AG10803 (cell line): ENCODE measurements at places on chromosomes 3 and 15.
A peak's percentile ranks its signal among the peaks of the same experiment; 100 is the strongest.

GRCh38 chr15:78508272-78508671, 895 bp downstream of the HYKK start:
- DNase-seq = no peak

DNA sequence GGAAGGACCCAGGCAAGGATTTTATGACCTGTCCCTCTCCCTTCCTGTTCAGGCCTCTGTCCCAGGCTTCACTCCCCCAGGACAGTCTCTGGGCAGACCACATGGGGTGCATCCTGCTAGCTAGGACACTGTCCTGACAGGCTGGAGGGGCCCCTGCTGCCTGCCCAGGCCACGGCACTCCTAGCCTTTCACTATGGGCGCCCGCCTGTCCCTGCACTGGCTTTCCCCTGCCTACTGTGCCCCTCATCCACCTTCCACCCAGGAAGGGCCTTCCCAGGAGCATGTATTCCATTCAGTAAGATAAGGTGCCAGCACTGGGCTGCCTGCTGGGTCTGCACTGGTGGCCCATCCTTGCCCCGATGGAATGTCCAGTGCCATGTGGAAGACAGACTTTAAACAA, 145.3 kb downstream of the DNAJB8 start:
- no peak for DNase-seq

- DNase-seq = peak; percentile 16
Measured at GRCh38 chr3:126971891-126972351, 11.0 kb upstream of the PLXNA1 start.

DNA sequence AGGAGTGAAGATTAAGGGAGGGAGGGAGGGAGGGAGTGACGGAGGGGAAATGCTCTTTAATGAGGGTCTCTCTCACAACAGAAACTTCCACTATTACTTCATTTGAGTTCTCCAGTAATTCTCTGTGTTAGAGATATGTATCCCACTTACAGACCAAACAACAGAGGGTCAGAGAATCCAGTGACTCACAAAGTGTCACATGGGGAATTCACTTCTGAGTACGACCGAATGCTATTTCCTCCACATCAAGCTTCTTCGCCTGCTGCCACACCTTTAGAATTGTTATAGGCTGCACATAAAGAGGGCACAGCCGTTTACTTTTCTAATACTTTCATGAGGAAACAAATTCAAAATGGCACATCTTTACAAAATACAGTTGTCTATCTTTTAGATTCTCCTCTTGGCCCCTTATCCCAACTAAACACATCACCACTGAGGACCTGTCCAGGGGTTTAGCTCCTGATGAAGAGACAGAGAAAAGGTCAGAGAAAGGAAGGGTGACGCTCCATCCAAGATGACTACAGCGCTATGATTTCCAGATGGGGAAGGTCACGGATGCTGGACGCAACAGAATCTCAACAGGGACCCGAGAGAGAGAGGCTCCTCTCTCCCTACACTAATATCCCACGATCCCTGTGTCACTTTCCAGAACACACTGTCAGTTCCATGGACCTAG, 119.0 kb downstream of the XXYLT1 start:
- peak; percentile 68 for DNase-seq

- DNase-seq = no peak
Measured at GRCh38 chr3:33030802-33031201, 66.1 kb downstream of the GLB1 start.

- DNase-seq = no peak
Measured at GRCh38 chr3:191985691-191986090, 524.7 kb downstream of the PYDC2 start.

- DNase-seq = no peak
Measured at GRCh38 chr15:41568350-41569017, 9.5 kb downstream of the TYRO3 start.

GRCh38 chr3:112740835-112741234, 99.9 kb upstream of the CCDC80 start:
- no peak for DNase-seq

DNA sequence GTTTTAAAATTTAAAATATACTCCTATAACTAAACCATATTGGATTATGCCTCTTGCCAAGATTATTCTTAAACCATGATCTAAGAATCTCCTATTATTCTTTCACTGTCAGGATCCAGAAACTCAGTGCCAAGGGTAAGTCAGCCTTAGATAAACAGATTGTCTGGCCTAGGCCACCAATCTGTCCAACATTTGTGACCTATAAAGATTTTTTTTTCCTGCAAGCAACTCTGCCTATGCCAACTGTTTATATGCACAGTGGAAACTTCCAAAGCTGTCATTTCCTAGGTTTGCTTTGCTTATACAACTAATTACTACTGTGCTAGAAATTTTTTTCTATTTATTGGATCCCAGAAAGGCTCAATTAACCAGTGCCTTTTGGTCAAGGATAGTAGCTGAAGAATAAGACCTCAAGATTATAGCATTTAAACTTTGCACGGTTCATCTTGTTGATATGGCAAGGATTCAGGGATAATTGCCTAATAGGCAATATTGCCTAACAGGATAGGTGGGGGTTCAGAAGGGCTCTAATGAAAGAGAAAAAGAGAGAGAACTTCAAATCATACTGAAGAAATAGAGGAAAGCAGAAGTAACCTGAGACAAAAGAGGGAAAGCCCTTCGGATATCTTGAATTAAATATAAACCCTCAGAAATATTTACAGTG, 22.8 kb downstream of the GAP43 start:
- DNase-seq = peak; percentile 24

DNA sequence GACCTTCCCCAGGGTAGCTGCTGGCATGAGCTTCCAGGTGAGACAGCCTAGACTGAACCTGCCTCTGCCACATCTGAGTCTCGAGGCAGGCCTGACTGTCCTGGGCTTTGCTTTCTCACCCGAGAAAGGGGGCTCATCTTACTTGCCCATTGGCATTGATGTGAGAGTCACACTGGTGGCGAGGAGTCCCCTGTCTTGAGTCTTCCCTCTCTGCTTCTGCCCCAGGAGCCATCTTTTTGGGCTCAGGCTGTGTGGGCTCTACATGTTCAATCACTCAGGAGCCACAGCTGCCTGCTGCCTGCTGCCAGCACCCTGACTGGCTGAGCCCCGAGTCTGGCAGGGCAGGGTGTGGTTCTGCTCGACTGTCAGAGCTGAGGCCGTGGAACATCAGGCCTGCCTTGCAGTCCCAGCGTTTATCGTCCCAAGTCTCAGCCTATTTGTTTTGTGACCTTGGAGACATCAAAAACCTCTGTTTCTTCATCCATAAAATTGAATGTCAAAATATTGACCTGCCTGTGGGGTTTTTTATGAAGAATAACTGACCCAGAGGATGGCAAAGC, 132.5 kb downstream of the DNAJB8 start:
- no peak for DNase-seq

- peak; percentile 6 for DNase-seq
Measured at GRCh38 chr3:56423661-56424099, 44.6 kb downstream of the ERC2 start.

GRCh38 chr3:65672871-65673815, 365.6 kb downstream of the MAGI1 start:
- DNase-seq = peak; percentile 30

GRCh38 chr3:29972320-29972993, 633.9 kb upstream of the TGFBR2 start:
- peak; percentile 95 for DNase-seq

- no peak for DNase-seq
Measured at GRCh38 chr3:59978979-59979378, 929.2 kb upstream of the CFAP20DC start.

DNA sequence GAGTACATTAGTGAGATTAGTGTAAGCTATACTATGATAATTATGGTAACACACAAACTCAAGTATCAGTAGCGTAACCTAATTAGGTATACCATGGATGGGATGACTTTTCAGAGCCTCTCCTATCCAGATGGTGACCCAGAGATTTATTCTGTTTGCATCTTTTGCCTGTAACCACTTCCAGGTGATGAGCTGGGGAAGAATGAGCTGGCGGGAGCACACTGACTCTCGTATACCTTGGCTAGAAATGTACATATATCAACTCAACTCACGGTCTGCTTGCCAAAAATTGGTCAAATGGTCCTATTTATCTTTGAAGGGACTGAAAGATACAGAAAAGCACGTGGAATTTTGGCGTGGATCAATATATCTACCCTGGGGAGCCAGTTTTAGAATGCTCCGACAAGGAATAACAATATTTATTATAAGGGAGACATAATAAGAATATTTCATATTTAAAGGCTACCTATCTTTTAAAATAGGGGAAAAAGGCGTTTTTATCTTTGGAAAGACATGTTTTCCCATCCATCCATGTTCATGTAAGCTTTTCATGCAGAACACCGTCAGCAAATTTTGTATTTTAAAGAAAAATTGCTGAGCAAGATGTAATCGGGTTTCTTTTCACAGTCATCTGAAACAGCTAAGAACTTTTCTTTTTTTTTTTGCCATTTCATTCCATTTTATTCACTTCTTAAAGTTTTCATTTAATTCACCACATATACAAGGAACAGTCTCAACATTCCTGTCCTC, 502.6 kb upstream of the CBLB start:
- DNase-seq = no peak

- no peak for DNase-seq
Measured at GRCh38 chr3:11558411-11558903, 85.3 kb downstream of the VGLL4 start.

- DNase-seq = no peak
Measured at GRCh38 chr15:82846621-82847020, 37.2 kb downstream of the WHAMM start.

DNA sequence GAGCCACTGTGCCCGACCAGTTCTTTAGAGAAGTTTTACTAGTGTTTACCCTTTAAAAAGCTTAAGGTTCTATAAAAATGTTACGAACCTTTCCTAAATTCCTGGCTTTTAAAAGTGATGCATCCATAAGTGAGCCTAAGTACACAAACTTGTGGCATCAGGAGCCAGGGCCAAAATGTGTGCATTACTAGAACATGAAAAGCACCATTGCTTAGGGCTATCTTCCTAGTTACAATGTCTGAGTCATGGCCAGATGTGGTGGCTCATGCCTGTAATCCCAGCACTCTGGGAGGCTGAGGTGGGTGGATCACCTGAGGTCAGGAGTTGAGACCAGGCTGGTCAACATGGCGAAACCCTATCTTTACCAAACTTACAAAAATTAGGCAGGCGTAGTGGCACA, 39.9 kb downstream of the LEO1 start:
- peak; percentile 24 for DNase-seq

GRCh38 chr3:195885036-195885891, 23.1 kb downstream of the TNK2 start:
- DNase-seq = no peak

DNA sequence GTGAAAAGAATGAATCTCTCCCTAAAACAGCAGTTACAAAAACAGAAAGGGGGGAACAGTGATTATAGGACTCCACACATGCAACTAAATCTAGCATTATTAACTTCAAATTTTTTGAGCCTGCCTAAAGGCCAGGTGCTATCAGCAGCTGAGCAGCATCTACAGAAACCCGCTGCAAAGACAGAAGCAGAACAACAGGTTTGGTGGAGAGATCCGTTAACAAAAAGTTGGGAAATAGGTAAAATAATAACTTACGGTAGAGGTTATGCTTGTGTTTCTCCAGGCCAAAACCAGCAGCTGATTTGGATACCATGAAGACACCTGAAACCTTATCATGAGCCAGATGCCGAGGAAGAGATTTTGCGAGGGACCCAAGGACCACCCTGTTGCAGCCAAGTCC, 201.6 kb upstream of the UBE3A start:
- DNase-seq = no peak

GRCh38 chr3:170862618-170863374, 7.2 kb downstream of the RPL22L1 start:
- peak; percentile 68 for DNase-seq

GRCh38 chr3:129078510-129078909, 17.9 kb downstream of the GP9 start:
- no peak for DNase-seq

- DNase-seq = no peak
Measured at GRCh38 chr15:82020625-82021394, 25.0 kb downstream of the MEX3B start.

DNA sequence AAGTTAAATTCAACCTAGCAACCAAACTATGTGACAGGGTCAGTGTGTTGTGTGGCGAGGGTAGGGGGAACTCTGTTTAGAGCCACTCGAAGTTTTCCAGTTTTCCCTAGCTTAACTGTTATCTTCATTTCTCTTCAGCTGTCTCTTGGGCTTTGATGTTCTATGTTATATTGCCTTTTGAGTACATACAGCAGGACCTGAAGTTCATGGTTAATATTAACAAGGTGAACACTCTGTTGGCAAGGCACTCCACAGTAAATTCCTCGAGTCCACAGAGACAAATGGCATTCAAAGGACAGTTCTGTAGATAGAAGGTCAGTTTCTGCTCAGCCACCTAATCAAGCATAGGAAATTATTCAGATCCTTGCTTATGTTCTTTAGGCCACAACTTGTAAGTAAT, 147.9 kb upstream of the DPH6 start:
- no peak for DNase-seq
